ENCODE measurements at places on chromosomes 6 and 20.

- no peak for DNase-seq
These were observed 40.7 kb upstream of the ID4 start for GRCh38 chr6:19796452-19796851.

GRCh38 chr20:258963-259362, 1.4 kb downstream of the DEFB132 start:
- DNase-seq, result no peak

- no peak for DNase-seq
These were observed 80.9 kb downstream of the COL12A1 start for GRCh38 chr6:75124983-75125382.

DNA sequence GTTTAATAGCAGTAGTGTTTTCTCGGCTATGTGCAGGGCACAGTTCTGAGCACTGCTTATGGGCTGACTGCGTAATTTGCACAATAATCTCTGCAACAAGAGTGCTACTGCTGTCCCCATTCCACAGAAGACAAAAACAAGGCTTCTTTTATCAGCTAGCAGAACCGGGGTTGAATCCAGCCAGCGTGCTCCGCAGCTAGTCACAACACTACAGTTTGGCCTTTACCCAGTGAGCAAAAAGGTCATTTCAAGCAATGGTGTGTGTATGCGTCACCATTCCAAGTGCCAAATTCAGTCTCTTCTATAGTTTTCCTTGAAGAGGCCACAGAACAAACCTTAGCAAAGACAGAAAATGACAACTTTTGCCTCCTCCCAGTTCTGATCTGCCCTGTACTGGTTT, 61.1 kb downstream of the LRFN2 start:
- DNase-seq, result no peak
